NCI-H2171 treated with DMSO at 0.1 percent for 48 hours (cell line): ENCODE measurements at places on chromosomes 2 and 18.

GRCh38 chr2:143402451-143402850 is 273.2 kb downstream of the ARHGAP15 start:
- no peak for DNase-seq

- no peak for DNase-seq
Measured at GRCh38 chr18:70256994-70257393, 31.9 kb upstream of the SOCS6 start.

GRCh38 chr2:165693838-165694237 is 100.2 kb downstream of the GALNT3 start:
- no peak for DNase-seq

GRCh38 chr2:31710121-31710520 is 129.4 kb upstream of the SRD5A2 start:
- no peak for DNase-seq

GRCh38 chr2:9408641-9409151 is 14.6 kb downstream of the ITGB1BP1 start:
- no peak for DNase-seq

DNA sequence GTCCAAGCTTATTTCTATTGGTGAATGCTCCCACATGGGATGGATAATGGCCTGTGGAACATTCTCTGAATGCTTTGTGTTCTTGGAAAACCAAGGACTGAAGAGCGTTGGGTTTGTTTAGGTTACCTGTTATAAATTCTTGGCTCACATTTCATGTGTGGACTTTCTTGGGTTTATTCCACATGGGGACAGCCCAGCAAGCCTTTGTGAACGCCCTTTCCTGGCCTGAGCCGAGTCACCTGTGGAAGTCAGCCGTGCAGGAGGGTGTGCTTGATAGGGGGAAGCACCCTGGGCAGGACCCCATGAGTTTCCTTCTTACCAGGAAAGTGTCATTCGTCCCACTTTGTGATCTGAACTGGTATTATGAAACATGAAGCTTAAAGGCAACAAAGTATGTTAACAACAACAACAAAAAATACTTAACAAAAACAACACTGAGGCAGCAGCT is 4.1 kb downstream of the RAB31 start:
- DNase-seq, result no peak

- no peak for DNase-seq
Measured at GRCh38 chr2:222796413-222797103, 64.3 kb upstream of the ACSL3 start.

- DNase-seq, result peak; percentile 30
Measured at GRCh38 chr18:61371111-61371510, 37.9 kb downstream of the CDH20 start.

GRCh38 chr2:238927746-238928519 is 80.0 kb downstream of the TWIST2 start:
- no peak for DNase-seq

DNA sequence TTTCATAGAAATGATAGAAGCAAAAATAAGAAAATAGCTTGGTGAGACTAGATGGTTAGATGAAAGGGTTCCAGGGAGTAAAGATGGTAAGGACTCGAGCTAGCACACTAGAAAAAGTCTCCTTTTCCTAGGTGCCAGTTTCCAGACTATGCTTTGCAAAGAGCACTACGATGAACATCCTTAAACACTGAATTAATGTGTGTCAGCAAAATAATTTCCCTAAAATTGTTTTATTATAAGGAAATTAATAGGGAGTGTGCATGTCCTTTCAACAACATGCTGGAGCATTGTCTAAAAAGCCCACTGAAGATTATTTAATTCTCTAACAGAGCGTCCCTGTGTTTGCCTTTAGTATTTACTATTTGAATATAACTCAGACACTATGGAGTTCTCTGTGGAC is 107.4 kb upstream of the NDUFV2 start:
- no peak for DNase-seq

DNA sequence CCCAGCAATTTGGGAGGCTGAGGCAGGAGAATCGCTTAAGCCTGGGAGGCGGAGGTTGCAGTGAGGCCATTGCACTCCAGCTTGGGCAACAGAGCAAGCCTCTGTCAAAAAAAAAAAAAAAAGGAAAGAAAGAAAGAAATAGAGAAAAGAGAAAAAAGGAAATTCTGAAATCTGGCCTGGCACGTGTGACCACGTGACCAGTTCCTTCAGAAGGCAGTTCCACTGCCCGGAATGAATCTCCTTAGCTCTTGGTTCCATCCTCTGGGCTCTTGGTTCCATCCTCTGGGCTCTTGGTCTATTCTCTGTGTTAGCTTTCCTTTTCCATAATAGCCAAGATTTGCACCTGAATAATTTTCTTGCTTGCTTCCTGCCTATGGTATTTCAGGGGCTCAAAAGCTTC is 5.3 kb upstream of the POMC start:
- no peak for DNase-seq

DNA sequence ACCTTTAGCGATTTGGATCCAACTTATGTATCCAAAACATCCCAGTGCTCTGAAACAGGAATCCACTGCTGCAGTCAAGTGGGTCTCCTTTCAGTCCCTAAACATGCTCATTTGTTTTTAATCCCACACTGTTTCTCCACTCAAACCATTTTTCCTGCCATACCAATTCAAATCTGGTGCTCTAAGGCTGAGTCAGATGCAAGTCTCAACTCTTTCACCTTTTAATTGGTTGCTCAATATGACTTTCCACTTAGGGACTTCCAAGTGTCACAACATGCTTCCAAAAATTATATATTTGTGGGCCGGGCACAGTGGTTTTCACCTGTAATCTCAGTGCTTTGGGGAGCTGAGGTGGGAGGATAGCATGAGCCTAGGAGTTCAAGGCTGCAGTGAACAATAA is 113.4 kb upstream of the TANK start:
- no peak for DNase-seq

- DNase-seq, result no peak
Measured at GRCh38 chr2:222919841-222920526, 59.1 kb downstream of the ACSL3 start.

GRCh38 chr2:3037196-3038194 is 340.1 kb downstream of the EIPR1 start:
- no peak for DNase-seq

GRCh38 chr2:127589358-127589757 is 53.9 kb downstream of the MYO7B start:
- DNase-seq, result no peak

DNA sequence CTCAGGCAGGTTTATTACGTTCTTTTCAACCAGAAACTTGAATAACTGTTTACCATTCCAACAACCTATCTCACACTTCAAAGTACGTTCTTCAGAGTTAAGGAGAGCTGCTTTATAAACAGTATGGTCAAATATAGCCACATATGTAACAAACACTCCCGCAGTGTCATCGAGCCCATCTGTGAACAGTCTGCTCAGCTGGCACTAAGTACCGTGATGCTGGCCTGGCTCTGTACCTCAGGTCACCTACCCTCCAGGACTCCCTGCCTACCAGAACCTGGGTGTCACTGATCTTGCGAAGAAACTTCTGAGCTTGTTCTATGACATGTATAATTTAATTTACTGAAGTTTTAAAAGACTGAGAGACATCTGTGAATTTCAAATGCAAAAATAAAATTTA is 71.4 kb downstream of the SEPTIN10 start:
- no peak for DNase-seq

DNA sequence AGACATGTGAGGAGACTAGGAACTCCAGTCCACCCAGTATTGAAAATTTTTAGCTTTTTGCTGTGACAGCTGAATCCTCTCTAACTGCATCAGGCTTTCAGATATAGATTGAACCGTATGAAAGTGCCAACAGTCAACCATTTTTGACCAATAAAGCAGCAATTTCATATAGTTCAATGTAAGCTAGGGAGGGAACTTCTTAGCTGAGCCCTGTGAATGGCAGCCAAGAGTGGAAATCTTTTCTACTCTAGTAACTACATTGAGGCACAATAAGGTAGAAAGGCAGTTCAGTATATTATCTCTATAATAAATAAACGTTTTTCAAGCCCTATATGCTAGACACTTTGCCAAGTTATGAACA is 96.3 kb upstream of the TANK start:
- no peak for DNase-seq

GRCh38 chr2:9793156-9793917 is 49.9 kb upstream of the TAF1B start:
- no peak for DNase-seq

- no peak for DNase-seq
Measured at GRCh38 chr2:42786561-42787345, 5.6 kb downstream of the HAAO start.

- DNase-seq, result no peak
Measured at GRCh38 chr2:24643051-24643450, 150.1 kb downstream of the PTRHD1 start.

DNA sequence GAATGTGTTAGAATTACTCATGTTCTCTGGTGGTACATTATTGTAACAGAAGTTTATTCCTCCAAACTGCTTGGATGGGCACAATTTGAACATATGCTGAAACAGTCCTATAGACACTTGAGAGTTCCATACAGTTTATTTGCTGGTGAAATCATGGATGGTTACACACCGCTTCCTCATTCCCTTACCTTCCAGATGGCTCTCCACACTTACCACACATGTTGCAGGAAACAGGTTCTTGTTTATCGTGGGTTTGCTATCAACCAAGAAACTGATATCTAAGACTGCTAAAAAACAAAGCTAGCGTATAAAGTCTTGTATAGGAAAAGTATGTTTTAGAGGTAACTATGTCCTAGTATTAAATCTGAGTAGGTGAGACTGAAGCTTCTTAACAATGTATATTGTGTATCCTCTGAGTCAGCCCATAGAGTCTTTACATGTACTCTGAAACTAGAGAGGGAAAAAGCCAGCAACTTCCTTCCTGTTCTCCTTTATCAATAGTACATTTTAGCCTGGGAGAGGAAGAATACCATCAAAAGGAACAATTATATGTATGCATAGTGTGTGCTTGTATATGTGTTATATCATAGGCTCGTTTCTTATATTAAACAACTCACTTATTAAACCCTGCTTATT is 313.1 kb downstream of the PLCL1 start:
- no peak for DNase-seq

DNA sequence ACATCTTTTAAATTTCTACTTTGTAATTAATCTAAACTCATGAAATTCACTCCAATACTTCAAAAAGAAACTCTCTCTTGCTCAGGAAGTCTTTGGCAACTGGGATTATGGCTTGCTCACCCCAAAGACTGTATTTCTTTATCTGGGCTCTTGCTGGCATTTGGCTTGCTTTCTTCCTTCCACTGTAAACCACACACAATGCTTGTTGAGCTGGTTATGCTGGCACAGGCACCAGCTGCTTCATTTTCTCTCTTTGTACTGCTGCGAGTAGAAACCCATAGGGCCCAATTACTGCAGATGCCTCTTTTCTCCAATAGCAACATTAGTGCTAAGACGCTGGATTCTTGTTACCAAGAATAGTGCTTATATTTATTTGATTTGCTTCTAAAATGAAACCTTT is 51.4 kb downstream of the SLC38A11 start:
- peak; percentile 92 for DNase-seq

DNA sequence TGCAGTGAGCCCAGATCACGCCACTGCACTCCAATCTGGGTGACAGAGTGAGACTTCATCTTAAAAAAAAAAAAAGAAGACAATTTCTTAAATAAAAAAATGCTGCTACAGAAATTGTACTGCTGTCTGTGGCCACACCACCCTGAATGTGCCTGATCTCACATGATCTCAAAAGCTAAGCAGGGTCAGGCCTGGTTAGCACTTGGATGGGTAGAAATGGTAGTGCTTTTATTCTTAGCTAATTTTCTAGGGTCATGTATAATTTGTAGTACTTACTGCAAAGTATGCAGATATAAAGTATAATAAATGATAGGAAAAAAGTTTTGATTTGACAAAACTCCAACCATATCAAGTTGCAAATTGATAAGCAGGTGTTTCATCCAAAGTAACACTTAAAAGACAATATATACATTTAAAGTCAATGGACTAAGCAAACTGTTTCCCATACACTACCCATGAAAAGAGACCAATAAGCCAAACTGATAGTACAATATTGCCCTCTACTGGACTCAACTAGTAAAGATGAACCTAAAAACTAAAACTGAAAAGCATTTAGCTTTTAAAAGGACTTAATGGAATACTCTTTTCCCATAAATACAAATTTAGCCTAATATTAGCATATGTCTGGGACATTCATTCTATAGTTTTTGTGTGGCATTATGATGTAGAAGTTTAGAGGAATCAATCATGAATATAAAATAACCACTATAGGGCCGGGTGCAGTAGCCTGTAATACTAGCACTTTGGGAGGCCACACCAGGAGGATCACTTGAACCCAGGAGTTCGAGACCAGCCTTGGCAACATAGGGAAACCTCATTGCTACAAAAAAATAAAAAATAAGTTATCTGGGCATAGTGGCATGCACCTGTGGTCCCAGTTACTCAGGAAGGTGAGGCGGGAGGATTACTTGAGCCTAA is 18.6 kb upstream of the PEX13 start:
- peak; percentile 72 for DNase-seq

DNA sequence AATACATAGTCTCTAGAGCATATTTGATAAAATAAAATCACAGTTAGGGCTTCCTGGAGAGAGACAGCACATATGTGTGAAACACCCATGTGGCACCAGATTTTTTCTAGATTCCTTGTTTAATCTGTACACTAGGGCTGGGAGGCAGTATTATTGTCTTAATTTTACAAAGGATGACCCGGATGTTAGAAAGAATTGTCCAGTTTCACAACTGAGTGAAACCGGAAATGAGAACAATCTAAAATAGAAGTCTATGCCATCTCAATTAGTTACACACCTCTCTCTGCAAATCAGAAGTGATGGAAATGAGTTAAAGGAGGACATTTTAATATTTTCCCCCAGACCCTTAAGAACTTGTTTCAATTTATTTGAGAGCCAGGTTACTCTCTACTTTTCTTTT is 463.7 kb upstream of the DSEL start:
- DNase-seq, result no peak

- DNase-seq, result no peak
Measured at GRCh38 chr2:202818321-202818720, 53.2 kb downstream of the ICA1L start.

GRCh38 chr2:1614564-1614963 is 129.8 kb downstream of the PXDN start:
- DNase-seq, result no peak

DNA sequence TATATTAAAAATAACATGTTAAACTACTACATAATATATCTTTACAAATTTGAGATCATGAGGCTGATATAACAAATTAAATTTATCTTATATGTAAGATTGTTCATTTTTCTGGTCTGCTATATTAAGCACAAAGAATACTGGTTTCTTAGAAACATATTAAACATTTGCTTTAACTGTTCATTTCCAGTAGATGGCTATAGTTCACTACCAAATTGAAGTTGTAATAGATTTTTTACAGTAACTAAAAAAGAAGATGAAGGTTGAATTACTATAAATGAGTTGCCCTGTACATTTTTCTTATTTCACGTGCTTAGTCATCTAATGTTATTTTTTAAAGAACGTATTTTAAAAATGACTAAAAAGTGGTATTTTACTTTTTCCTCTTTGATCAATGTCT is 57.0 kb downstream of the ZNF407 start:
- peak; percentile 40 for DNase-seq
